M059J (cell line): ENCODE measurements at places on chromosomes 2 and 18.
A peak's percentile ranks its signal among the peaks of the same experiment; 100 is the strongest.

GRCh38 chr2:23711979-23712755 lies 214.8 kb downstream of the ATAD2B start:
- no peak for DNase-seq

GRCh38 chr2:117948615-117949014 lies 65.3 kb downstream of the CCDC93 start:
- no peak for DNase-seq

- DNase-seq, result no peak
Measured at GRCh38 chr18:34844732-34845459, 134.8 kb downstream of the DTNA start.

- DNase-seq, result peak; percentile 2
Measured at GRCh38 chr18:5417342-5417741, 121.8 kb upstream of the ZBTB14 start.

DNA sequence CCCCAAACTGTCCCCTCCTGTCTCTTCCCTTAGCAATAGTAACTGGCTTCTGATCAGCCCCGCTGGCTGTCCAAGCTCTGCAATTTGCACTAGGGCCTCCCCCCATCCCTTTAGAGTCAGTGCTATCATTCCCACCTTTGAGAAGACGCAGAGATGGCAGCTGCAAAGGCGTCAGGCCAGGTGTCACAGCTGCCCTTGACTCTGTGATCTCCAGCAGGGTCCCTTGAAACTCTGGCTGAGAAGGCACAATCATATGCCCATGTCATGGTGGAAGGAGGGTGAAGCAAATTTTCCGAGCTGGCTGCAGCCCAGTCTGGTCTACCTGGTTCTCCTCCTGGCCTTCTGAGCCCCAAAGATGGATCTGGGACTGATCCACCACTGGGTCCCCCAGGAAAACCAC lies 49.2 kb upstream of the TEX51 start:
- DNase-seq, result no peak

GRCh38 chr2:109218087-109218791 lies 89.2 kb downstream of the SH3RF3 start:
- DNase-seq, result peak; percentile 46

DNA sequence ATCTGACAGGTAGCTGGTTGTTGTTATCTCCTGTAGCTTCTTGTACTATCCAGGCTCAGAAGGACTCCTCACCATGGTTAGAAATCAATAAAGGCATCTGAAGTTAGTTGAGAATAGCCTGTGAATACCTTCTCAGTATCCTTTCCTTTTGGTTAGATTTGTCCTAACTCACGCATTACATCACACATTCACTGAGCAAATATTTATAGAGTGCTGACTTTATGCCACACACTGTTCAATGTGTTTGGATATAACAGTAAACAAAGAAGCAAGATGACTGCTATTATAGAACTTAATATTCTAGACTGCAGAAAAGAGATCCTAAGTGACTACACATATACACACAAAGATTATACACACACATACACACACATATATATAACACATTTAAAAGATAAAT lies 889.9 kb upstream of the CHAC2 start:
- no peak for DNase-seq

DNA sequence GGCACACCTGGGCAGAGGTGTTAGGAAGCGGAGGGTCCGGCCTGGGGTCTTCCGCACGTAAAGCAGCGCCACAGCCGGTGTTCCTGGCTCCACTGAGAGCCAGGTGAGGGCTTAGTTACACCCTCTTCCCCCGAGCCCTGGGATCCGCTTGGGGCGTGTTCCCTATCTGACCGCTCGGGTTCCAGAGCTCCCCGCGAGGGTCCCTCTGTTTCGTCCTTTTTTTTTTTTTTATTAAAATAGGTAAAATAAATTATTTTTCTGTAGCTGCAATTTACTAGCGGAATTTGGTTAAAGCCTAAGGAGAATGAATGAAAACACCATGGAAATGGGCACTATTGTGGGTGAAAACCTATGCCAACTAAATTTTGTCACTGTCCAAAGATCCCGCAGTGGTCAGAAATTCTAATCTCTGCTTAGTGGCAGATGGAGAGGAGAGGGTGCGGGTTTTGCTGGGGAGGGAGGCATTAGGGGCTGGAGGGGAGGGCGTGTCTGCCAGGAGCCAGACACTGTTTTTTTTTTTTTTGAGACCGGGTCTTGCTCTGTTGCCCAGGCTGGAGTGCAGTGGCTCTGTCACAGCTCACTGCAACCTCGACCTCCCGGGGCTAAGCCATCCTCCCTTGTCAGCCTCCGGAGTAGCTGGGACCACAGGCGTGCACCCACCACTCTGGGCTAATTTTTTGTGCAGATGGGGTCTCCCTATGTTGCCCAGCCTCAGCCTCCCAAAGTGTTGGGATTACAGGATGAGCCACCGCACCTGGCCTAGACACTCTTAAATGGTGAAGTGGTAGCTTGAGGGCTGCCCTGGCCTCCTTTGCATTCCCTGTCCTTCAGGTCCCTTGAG lies 834 bp downstream of the PDCL3 start:
- DNase-seq, result peak; percentile 7

DNA sequence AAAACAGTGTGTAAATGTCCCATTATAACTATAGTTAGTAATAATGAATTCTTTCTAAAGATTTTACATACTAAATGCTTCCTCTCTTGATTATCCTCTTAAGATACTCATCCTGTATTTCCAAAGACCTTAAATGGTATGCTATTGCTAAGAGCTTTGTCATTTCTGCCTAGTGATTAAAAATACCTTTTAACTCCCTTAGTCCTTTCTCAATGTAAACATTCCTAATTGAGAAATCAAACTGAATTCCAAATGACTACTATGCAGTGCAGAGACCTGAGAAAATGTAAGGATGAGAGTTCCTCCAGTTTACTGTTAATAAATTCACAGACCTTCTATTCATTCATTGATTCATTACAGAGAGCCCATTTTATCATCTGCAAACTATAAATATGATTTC lies 86.9 kb downstream of the SOS1 start:
- DNase-seq, result no peak

DNA sequence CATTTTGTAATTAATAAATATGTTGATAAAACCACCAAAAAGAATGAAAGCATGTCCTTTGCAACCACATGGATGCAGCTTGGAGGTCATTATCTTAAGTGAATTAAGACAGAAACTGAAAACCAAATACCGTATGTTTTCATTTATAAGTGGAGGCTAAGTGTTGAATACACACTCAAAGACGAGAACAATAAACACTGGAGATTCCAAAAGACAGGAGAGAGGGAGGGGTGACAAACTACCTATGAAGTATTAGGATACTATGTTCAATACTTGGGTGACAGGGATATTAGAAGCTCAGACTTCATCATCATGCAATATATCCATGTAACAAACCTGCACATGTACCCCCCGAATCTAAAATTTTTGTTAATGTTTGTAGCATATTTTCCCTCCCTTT lies 7.0 kb downstream of the ERLEC1 start:
- no peak for DNase-seq

- no peak for DNase-seq
Measured at GRCh38 chr18:9947248-9947647, 33.4 kb downstream of the VAPA start.

DNA sequence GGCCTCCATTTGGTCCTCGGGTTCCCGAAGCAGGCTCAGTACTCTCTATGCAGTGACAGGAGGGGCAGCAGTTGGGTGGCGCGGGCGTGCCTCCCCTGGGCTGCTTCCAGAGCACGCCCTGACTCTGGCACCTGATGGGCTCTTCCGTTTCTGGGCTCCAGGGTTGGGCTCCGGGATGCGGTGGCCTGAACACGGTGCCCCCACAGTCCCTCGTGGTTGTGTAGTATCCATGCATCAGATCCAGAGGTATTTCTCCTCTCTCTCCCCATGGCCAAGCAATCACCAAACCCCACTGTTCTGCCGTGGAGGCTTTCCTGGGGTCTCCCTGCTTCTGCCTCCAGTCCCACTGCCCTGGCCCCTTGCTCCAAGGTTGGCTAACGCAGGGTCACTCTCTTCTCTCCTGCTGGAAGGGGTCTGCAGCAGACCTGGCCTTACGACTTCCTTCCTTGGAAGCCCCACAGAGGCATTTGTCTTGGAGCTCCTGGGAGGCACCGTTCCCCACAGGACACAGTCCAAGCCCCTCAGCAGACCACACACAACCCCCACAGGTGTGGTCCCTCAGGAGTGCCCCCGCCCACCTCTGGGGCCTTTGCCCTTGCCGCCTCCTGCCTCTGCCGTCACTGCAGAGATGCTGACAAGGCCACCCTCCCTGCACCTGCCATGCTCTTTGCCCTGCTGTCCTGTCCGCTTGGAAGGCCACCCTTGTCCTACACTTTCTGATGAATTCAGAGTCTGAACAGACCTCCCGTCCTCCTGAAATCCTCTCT lies 136.6 kb upstream of the ASB18 start:
- no peak for DNase-seq

DNA sequence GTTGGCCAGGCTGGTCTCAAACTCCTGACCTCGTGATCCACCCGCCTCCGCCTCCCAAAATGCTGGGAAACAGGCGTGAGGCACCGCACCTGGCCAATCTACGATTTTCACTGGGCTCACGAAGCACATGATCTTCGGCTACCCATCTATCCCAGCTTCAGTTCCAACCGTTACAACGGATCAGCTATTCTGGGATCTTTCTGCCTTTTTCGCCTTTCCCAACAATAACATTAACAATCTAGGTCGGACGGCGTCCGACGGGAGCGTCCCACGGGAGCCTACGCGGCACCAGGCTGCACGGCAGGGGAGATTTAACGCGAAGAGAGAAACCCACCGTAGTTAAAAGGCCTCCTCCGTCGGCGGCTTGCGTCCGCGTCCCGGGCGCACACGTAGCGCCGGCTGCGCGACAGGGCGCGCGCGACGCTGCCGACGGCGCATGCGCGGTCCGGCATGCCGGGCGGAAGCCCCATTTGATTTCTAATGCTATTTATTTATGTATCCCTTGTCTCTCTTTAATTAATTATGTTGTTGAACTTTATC lies at the start of gene MSL3B:
Gene MSL3B (minus strand): TSS at position 394 of the 540 bp plus-strand sequence.
- DNase-seq, result peak; percentile 42

GRCh38 chr18:48590678-48591077 lies 51.8 kb downstream of the CTIF start:
- peak; percentile 91 for DNase-seq

GRCh38 chr2:2466534-2466933 lies 135.5 kb upstream of the MYT1L start:
- DNase-seq, result no peak

- no peak for DNase-seq
Measured at GRCh38 chr18:63617049-63617914, 26.8 kb downstream of the SERPINB4 start.

GRCh38 chr2:216765761-216766262 lies 70.5 kb upstream of the IGFBP5 start:
- peak; percentile 62 for DNase-seq

- no peak for DNase-seq
Measured at GRCh38 chr18:44935455-44935854, 254.8 kb downstream of the SETBP1 start.

DNA sequence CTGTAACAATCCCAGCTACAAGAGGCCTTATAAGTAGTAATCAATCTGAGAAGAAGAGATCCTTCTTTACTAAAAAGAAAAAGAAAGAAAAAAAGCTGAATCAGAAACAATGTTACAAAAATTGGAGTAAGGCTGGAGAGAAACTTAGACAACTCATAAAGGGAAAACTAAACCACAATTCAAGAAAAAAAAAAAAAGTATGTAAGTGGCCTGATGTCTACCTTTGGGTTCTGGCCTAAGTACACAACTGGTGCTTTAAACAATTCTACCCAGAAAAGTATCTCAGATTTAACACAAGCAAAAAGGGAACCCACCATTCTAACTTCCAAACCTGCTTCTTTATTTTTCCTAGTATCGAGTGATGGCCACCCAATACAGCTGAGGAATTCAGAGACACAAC lies 45.3 kb downstream of the ZNF521 start:
- DNase-seq, result no peak

GRCh38 chr2:13585732-13586131 lies 869.0 kb downstream of the TRIB2 start:
- no peak for DNase-seq

DNA sequence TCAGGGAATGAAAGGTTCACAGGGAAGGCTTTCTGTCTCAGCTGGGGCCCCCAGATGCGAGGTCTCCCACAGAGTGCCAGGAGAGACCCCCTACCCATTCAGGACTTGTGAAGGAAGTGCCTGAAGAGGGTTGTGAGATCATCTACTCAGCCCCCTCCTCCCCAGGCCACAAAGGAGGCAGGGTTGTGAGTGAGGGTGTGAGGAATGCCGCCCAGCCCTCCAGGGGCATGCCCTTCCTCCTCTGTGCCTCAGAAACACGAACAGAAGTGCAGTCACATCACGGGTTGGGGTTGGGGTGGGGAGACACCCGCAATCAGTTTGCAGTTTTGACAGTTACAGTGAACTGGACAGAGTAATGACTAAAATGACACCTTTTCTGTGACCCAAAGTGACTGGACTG lies 5.0 kb downstream of the MAL start:
- DNase-seq, result peak; percentile 49

GRCh38 chr2:23757686-23758433 lies 169.1 kb downstream of the ATAD2B start:
- peak; percentile 82 for DNase-seq

- DNase-seq, result no peak
Measured at GRCh38 chr2:128630974-128631697, 312.5 kb upstream of the HS6ST1 start.

- DNase-seq, result no peak
Measured at GRCh38 chr2:177808984-177809809, 263.4 kb downstream of the PDE11A start.

DNA sequence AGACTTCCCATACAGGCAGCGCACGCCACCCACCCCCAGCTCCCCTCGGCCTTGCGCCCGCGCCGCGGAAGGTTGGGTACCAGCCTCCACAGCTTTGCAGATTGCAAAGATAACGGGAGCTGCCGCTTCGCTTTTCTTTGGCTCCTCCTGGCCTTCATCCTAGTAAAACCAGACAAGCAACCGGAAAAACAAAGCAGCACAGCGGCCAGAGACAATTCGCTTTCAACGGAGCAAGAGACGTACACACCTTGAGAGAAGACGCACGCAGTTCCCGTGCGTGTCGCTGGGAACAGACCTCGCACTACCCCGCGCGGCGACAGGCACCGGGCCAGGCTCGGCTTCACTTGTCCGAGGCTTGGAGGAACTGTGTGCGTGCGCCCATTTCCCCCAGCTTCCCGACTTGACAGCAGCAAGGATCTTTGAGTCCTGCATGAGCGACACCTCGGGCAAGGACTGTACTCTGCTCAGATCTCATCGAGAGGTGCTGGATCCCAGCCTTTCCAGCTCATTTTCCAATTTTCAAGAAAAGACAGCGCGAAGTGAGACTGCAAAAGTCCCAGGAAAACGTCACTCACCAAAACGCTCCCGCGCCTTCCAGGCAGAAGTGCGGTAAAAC lies 964 bp downstream of the ZBTB7C start:
- peak; percentile 12 for DNase-seq

- DNase-seq, result no peak
Measured at GRCh38 chr2:147860009-147860408, 15.2 kb downstream of the ACVR2A start.

DNA sequence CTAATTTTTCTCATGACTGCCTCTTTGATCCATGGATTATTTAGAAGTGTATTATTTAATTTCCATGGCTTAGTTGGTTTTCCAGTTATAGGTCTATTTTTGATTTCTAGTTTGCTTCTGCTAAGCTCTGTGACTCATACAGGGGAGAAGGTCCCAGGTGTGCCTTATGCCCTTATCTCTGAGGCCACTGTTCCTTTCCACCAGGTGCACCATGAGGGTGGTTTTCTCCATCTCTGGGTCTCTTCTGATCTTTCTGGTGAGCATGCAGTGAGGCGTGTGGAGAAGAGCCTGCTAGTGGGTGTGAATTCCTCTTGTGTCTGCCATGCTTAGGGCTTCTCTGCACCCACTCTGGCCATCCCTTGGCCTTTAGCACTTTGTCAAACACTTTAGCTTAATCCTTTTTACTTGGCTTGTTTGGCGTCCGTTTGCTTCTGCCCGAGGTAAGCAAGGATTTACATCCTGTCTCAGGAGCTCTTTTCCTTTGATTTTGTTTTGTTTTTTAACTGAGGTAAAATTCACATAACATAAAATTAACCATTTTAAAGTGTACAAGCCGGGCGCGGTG lies 129.8 kb upstream of the ARL4C start:
- DNase-seq, result no peak
